ENCODE measurements at places on chromosomes 7 and 10. TPM values are rescaled to one million over a fixed set of nuclear protein-coding genes. Genes with fewer than 3 reads are reported as not detected.

Gene GTF2IRD2
- 4.7 TPM for total RNA-seq

Gene ZDHHC6
- 37.6 TPM for total RNA-seq

Gene NME8
- total RNA-seq = not detected

DNA sequence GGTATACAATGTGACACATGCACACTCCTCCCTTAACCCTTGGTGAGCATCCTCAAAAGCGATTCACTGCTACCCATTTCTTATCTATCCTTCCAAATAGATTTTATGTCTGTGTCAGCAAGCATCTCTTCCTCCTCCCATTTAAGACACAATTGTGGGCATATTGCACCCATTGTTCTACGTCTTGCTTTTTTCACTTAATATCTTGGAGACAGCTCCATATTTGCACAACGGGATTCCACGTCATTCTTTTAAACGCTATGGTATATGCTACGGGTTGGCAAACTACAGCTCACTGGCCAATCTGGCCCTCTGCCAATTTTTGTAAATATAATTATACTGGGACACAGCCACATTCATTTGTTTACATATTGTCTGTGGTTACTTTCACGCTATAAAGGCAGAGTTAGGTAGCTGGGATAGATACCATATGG lies 88.6 kb downstream of the RNF216 start:
- no peak for DNase-seq

GRCh38 chr7:112547916-112548315 lies 67.1 kb downstream of the LSMEM1 start:
- DNase-seq = no peak

DNA sequence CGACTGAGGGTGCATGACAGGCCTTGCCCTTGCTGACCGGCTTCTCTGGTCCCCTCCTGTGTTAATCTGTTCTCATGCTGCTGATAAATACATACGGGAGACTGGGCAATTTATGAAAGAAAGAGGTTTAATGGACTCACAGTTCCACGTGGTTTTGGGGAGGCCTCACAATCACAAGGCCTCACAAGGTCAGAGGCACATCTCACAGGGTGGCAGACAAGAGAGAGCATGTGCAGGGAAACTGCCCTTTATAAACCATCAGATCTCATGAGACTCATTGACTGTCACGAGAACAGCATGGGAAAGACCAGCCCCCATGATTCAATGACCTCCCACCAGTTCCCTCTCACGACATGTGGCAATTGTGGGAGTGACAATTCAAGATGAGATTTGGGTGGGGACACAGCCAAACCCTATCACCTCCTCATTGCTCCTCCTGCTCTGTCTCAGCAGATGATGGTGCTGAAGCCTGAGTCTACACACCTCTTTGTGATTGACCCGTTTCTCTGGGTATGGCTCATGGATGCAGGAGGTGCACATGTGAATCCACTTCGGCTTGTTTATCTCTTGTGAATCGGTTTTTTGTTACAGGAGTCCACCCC lies 547.8 kb downstream of the DNAJB6 start:
- DNase-seq = no peak

DNA sequence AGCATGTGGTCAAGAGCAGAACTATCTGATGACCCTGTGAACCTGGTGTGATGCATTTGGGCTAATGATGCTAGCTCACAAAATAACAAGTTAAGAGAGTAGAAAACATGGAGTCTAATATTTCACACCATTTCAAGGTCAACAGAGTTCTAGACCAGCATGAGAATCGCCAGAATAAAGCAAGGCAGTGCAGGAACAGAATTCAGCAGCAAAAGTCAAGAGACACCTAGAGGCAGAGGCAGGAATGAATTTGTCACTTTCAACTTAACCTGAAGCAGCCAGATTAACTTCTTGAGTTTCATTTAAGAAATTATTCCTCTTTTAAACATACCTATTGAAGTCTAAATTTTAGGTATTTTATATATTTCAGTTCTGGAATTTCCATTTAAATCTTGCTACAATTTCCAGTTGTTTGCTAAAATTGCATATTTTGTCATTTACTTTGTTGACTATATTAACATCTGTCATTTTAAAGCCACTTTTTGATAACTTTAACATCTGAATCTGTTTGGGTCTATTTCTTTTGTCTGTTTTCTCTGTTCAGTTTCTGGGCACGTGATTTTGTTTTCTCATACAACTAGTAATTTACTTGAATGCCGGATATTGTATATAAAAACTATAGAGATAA lies 44.2 kb upstream of the PRSS58 start:
- DNase-seq = peak; percentile 9

DNA sequence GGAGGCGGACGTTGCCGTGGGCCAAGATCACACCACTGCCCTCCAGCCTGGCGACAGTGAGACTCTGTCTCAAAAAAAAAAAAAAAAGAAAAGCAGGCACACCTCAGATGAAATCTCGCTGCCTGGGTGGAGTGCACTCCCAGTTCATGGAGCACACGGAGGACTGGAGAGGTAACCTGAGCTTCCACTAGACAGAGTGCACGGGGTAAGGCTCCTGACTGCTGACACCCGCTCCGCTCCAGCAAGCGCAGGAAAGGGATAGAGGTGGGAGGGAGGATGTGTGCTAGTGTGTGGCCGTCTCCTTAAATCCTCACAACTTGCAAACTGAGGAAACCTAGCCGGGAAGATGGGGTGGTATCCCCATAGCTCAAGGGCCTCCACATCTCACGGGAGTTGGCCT lies 50.8 kb downstream of the FAM53B start:
- DNase-seq = no peak

DNA sequence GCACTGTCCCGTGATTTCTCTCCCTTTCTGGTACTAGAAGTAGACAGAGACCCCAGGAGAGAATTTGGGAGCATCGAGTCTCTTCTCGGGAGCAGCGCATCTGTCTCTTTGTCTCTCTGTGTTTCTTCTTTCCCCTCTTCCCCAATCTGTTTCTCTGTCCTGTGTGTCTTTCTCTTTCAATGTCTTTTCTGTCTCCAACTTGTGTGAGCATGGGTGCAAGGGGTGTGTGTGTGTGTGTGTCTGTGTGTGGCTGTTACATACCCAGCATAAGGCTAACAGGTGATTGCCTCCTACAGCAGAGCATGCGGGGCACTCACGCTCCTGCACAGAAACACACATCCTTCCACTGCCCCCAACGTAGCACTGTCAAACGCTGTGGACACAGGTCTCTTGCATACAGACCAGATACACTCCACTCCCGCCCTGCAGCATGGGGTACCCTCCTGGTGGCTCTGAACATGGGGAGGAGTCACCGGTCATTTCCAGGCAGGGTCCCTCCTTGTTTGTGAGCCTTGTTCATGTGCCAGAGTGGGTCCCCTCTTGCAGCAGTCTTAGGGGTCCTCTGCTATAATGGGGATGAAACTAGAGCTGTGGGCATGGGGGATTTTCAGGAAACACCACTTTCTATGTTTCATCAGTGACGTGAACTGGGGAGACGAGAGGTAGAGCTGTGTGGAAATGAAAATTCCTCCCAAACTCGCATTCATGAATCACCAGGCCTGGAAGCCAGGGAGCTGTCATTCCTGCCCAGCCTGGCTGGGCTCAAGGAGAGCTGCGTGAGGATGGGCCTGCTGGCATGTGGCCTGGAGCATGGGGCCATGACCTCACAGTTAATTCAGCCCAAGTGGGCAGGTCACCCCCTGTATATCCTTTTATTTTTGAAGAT lies 980 bp downstream of the ADAMTS14 start:
- peak; percentile 76 for DNase-seq

DNA sequence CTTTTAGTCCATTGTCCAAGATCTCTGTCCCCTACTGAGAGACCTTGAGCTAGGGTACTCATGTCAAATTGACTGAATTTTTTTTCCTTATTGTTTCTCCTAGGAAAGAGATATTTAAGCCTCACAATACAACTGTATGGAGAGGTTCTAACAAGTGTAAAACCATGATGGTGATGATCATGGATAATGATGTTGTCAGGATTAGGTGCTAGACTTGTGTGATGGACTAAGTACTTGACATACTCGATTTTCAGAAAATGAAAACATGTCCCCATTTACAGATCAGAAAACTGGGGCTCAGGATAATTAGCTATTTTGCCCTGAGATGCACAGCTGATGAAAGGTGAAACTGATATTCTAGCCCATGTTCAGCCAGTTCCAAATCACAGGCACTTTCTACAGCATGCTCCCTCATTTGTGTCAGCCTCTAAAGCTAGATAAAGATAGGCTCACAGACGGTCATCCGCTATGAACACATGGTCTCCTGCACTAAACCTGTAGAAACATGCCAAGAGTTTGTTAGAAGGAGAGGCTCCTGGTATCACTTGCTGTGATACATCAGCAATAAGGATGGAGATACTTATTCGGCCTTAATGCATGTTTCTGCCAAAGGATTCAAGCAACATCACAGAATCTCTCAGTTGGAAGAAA lies 67.6 kb downstream of the CREB3L2 start:
- DNase-seq = peak; percentile 59

Data from foreskin keratinocyte (primary cell).